K562 (cell line): ENCODE measurements at places on chromosomes 12 and 14.

- no peak for DNase-seq
Observed at GRCh38 chr12:34340534-34341361, 318.5 kb downstream of the ALG10 start.

- peak; percentile 48 for DNase-seq
Observed at GRCh38 chr14:100788942-100789341, 37.0 kb upstream of the MEG3 start.

DNA sequence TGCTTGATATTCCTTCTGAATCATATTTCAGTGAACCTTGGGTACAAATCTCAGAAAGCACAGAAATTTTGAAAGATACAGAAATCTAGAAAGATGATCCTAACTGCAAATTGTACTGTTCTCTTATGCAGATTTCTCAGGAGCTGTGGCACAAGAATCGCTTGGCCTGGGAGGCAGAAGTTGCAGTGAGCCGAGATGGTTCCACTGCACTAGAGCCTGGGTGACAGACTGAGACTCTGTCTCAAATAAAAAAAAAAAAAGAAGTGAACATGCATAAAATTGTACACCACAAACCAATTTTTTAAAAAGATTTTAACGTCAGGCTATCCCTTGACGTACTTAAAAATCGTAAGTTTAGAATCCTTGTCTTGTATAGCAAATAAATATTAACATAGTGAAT is 31.3 kb downstream of the SCAF11 start:
- no peak for DNase-seq

DNA sequence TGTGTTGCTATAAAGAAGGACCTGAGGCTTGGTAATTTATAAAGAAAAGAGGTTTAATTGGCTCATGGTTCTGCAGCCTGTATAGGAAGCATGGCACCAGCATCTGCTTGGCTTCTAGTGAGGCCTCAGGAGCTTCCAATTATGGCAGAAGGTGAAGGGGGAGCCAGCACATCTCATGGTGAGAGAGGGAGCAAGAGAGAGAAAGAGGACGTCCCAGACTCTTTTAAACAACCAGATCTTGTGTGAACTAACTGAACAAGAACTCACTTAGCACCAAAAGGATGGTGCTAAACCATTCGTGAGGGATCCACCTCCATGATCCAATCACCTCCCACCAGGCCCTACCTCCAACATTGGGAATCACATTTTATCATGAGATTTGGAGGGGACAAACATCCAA is 6.1 kb upstream of the SNAPC1 start:
- no peak for DNase-seq

DNA sequence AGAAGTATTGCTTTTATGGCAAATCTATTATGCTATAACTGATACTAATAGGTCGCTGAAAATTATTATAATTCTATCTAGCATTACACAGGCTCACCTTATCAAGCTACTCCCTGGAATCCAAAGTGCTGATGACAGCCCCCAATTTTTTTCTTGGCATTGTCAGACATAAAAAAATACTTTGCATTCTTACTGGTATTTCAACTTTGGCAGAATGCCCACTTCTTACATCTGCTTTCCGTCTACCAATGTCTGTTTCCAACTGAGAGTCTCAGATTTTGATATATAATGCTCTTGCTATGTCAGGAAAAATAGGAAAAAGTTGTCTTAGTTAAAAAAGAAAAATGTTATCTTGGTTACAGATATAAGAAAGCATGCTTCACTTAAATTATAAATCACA is 615.4 kb downstream of the C12orf50 start:
- no peak for DNase-seq
